ENCODE measurements at places on chromosomes 5 and 9.

- DNase-seq: no peak
Observed at GRCh38 chr5:126794157-126794828, 17.4 kb downstream of the LMNB1 start.

DNA sequence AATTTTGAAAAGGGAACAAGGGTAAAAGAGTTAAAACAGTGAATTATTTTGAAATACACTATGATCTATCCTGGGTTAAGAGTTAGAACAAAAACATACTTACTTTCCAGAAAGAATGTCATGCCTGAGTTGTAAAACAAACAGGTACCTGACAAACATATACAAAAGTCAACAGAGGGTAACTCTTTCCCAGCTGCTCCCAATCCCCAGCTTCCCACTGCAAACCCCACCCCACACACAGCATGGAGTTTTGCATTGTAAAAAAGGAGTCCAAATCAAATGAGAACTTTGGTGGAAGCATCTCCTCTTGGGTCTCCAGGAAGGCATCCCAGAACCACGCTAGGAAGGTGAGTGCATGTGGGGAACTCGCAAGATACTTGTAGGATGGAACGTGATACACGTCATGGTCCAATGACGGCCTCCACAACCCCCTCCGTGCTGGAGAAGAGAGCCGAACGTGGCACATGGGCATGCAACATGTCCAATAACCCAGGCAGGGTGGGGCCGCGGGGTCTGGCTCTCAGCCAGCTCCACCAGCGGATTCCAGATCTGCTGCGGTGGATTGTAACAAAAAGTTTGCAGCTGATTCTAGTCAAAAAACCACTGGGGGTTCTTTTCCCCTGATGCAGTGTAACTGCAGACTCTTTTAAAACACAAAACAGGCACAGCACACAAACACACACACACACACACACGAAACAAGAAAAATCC, 55.8 kb downstream of the EPB41L4B start:
- no peak for DNase-seq

DNA sequence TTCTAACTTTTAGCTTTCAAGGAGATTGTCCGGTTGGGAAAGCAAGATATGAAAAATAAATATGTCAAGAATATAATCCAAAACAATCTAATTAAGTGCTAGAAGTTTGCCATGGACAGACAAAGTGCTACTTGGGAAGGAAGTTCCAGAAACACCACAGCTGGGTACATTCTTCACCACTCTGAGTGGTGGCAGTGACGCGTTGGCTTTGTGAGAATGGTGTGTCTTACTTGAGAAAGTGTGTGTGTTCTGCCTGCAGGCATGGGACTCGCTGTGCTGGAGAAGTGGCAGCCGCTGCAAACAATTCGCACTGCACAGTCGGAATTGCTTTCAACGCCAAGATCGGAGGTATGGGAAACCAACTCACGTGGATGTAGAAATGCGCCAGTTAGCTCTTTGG, 177.2 kb downstream of the PCSK5 start:
- DNase-seq: no peak

- DNase-seq: no peak
Observed at GRCh38 chr9:84340535-84340934, at the start of gene SLC28A3. Gene SLC28A3 (minus strand): TSS chr9:84340758. CDS start chr9:84340633, 125 bp downstream.

DNA sequence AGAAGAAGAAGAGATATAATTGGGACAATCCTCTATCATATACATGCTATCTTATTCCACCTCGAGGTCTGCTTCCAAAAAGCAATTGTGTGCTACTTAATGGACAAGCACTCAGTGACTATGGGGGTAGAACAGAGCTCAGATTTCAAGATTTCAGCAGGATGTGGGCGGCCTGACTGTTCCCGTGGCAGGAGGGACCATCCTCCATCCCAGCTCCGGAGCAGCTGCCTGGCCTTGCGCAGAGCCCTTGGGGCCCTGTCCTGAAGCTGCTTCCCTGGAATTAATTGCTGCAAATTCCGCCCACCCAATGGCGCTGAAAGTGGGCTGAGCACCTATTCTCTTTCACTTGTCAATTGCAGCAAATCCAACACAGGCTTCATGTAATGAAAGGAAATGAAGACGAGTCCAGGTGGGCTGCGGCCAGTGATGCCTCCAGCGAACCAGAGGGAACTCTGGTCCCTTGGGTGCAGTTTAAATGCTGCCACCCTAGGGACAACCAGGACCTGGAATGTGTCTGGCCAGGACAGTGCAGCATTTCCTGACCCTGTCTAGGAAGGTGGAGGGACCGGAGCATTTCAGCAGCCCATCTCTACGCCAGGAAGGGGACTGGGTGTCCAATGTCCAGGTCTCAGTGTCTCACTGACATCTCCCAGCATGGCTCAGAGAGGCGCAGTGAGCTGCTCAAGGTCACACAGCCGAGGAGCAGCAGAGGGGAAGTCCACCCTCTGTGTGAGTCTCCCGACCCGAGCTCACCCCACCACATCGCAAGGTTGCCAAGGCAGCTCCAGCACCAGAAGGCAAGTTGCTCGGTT, 50.5 kb upstream of the FCN1 start:
- DNase-seq: peak; percentile 49

- no peak for DNase-seq
Observed at GRCh38 chr5:174625591-174626350, 98.6 kb upstream of the MSX2 start.

GRCh38 chr9:89046832-89047231, 55.6 kb downstream of the S1PR3 start:
- peak; percentile 52 for DNase-seq

All from fibroblast of skin of abdomen (primary cell).